ENCODE measurements at places on chromosomes 11 and 22. TPM values are rescaled to one million over a fixed set of nuclear protein-coding genes. Genes with fewer than 3 reads are reported as not detected.

The SLC22A25 gene
- not detected for total RNA-seq

- DNase-seq, result no peak
Observed at GRCh38 chr11:134124660-134125451, 56.0 kb downstream of the JAM3 start.

GRCh38 chr11:91158891-91159537 is 936.2 kb upstream of the CHORDC1 start:
- DNase-seq, result no peak

DNA sequence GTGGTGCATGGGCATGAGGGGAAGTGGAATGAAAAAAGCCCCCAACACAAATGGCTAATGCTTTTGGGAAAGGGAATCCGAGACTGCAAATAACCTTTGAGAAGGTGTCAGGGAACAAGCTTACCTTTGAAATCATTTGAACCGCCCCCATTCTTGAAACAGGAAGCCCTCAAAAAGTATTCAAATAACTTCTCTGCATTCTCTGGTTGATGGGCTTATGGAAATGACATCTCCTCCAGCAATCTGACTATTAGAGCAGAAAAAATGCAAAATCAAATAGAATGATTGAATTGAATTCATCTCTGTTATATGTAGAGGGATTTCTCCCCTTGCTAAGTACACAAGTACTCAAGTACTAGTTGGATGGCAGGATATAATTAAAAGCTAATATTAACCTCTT is 409.9 kb downstream of the TMEM135 start:
- no peak for DNase-seq

- no peak for DNase-seq
Observed at GRCh38 chr11:62127941-62128770, 4.3 kb downstream of the INCENP start.

GRCh38 chr11:130390071-130390758 is 38.2 kb downstream of the ADAMTS8 start:
- peak; percentile 75 for DNase-seq

GRCh38 chr11:35662061-35662648 is 420 bp upstream of the TRIM44 start:
- DNase-seq, result no peak

- no peak for DNase-seq
Observed at GRCh38 chr11:59254286-59254685, 41.6 kb upstream of the MPEG1 start.

DNA sequence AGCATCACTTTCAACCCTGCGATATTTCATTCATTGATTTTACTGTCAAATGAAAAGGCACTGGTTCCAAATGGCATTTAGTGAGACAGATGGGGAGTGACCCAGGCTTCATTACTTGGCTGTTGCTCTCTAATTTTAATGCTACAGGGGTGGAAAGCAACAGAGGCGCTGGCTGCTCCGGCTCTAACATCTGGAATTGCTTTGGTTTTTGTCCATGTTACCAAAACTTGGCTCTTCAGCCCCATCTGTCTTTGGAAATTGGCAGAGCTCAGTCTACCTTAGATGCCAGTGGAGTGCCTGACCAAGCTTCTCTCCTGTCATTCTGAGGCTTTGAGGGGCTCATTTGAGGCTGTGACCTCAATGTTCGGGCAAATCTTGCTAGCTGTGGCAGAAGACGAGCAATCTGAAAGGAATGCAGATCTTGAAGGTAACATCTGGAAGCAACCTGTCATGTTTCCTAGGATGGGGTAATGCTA is 409.5 kb upstream of the SYN3 start:
- DNase-seq, result no peak

The FJX1 gene
- total RNA-seq, result 11.3 TPM

The INPP5J gene
- total RNA-seq, result 0.79 TPM

The KCNK4 gene
- total RNA-seq, result not detected

The GRM5 gene
- total RNA-seq, result not detected

- DNase-seq, result peak; percentile 88
Observed at GRCh38 chr11:122668562-122669090, 13.1 kb downstream of the UBASH3B start.

DNA sequence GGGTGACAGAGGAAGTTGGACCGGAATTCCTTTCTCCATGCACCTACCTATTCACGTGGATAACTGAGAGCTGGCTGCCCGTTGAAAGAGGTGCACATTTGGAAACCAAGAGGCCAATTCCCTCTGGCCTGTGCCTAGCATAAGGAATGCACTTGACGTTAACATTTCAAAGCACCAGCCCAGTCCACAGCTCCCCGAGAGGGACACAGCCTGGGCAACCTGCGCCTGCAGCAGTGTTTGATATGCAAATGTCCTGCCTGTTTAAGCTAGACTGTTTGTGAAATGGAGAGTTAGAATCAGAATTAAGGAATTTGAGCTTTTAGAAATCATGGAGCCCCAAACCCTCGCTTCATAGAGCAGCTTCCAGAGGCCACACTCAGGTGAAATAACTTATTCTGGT is 126.1 kb downstream of the DSCAML1 start:
- DNase-seq, result no peak

GRCh38 chr11:61534025-61534932 is 25.7 kb downstream of the LRRC10B start:
- DNase-seq, result no peak

The CHADL gene
- not detected for total RNA-seq

DNA sequence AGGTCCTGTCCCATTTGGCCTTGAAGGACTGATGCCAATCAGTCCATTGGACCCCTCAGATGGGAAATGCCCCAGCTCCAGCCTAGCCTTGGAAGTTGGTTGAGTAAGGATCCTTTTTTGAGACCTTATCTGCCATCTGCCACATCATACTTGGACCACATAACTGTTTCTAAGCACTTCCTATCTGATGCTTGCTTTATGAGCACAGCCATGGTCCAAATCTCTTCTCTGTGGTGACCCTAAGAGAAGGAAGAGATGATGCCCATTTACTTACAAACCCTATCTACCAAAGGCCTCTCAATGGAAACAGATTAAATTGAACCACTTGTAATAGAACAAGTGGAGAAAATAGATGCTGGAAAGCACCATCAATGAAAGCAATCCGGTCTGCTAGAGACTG is 53.8 kb upstream of the TTC12 start:
- no peak for DNase-seq

The LRRC56 gene
- 0.18 TPM for total RNA-seq

The SLC5A12 gene
- not detected for total RNA-seq

DNA sequence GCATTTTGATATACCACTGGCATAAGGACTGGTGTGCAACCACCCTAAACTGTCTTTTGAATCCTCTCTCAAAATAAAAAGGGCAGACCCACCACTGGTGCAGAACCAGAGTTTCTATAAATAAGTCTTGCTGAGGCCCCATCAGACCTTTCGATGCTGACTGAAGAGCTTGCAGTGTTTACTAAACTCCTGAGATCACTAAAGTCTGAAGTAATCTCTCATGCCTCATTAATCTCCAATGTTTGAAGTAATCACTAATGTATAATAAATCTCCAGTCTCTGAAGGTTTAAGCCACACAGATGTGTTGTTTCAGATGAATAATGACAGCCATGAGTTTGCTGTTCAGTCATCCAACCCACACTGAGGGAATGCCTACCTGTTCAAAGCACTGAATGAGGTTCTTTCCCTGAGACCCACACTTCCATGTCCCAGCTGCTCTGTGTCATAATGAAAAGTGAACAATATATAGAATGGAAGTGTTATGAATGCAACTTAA is 50.6 kb upstream of the DEUP1 start:
- DNase-seq, result no peak

GRCh38 chr11:46672381-46672839 is 28.0 kb downstream of the ARHGAP1 start:
- no peak for DNase-seq

The ABCC8 gene
- not detected for total RNA-seq

DNA sequence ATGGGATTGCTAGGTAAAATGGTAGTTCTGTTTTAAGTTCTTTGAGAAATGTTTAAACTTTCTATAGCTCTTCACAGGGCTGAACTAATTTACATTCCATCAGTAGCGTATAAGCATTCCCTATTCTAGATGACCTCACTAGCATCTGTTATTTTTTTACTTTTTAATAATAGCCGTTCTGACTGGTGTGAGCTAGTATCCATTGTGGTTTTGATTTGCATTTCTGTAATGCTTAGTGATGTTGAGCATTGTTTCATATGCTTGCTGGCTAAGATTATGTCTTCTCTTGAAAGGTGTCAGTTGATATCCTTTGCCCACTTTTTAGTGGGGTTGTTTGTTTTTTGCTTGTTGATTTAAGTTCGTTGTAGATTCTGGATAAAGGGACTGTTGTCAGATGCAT is 35.9 kb downstream of the MMP27 start:
- no peak for DNase-seq

DNA sequence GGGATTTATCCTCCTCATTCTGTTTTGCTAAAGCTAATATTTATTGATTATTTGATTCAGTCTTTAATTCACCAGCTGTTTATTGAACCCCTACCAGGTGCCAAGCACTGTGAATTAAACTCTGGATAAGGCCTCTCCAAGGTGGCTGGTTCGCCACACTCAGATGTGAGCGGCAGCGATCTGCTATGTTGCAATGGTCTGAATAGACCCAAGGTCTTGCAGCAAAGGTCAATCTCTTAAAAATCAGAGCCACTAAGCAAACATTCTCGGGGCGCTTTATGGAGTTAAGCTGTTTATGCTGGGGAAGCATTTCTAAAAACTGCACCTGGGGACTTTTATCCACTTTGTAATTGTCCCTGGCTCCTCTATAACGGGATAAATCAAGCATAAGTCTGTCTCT is 10.5 kb upstream of the TSPAN18 start:
- no peak for DNase-seq

GRCh38 chr22:35864545-35865165 is 147.0 kb downstream of the APOL5 start:
- no peak for DNase-seq

The SMIM38 gene
- total RNA-seq, result not detected

The F2 gene
- total RNA-seq, result not detected

DNA sequence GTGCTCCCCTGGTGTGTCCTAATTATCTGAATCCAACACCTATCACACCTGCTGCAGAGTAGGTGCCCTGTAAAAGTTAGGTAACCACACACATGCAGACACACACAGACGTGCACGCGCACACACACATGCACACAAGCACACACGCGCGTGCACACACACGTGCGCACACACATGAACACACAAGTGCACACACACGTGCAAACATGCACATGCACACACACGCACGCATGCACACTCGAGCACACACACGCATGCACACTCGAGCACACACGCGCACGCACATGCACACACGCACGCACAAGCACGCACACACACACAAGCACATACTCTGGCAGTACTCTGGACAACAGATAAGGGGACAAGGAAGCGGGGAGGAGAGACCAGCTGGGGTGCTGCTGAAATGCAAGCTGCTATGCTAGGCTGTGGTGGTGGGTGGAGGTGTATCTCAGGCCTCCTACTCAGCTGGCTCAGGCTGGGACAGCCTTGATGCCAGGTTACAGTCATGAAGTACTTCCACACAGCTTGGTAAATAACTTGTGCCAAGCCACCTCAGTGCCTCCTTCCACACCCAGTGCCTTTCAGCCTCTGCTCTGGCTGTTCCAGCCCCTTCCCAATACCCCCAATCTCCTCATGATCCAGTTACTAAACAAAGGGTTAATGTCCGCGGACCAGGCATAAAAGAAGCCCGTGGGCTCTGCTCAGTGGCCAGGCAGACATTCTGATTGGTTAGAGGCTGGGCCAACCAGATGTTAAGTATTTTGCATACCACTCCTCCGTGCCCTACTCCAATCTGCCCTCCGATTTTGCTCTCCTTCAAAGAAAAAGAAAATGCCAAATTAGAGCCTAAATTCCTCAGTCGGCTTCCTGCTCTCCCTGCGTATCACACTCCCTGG is 374.1 kb downstream of the TENM4 start:
- DNase-seq, result no peak

The POTEH gene
- total RNA-seq, result 1.2 TPM

GRCh38 chr11:5815534-5815933 is 6.8 kb downstream of the OR52N2 start:
- DNase-seq, result no peak

GRCh38 chr11:69828276-69828970 is 9.2 kb upstream of the FGF3 start:
- DNase-seq, result no peak

DNA sequence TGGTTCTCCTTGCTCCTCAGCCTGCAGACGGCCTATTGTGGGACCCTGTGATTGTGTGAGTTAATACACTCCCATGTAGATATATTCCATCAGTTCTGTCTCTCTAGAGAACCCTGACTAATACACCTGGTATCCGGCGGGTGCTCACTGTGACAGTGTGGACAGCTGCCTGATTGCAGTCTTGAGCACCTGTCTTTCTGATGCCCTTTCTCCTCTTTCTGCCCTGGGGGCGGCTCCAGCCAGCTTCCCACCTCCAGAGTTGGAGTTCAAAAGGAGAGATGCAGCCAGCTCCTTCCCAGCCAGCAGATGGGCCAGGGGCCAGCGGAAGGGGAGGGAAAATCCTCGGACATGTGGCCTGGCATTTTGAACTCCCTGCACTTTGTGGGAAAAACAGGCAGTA is 15.0 kb downstream of the SMIM38 start:
- no peak for DNase-seq
